ENCODE measurements at places on chromosomes 3 and 15.

DNA sequence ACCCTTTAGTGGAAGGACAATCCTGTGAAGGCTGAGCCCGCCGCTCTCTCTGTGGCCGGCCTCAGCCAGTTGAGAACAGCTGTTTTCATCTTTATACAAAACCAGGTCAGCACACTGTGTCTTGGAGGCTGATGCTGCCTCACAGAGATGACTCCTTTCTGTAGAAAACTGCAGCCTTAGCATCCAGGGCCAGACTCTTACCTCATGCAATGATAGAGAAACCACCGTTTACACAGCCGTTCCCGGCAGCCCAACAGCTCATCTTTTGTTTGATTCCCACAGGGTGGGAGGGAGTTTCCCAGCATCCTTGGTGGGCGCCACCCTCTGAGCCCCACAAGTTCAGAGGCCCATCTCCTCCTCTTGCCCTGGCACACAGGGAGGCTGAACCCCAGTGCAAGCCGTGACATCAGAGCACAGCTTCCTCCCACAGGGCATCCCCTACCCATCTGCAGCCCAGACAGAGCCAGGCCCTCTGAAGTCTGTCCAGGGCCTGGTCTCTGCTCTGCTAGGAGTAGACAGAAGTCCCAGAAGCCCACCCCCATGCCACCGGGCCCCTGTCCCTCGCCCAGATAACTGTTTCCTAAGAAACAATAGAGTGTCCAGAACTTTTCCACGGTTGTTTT lies 105.0 kb downstream of the LRRK1 start:
- peak; percentile 81 for DNase-seq

- DNase-seq, result no peak
Observed at GRCh38 chr15:101523560-101523940, 34.0 kb upstream of the PCSK6 start.

GRCh38 chr3:61580982-61581643 lies 19.7 kb downstream of the PTPRG start:
- no peak for DNase-seq

GRCh38 chr15:67156426-67156825 lies 91.0 kb downstream of the SMAD3 start:
- DNase-seq, result no peak

DNA sequence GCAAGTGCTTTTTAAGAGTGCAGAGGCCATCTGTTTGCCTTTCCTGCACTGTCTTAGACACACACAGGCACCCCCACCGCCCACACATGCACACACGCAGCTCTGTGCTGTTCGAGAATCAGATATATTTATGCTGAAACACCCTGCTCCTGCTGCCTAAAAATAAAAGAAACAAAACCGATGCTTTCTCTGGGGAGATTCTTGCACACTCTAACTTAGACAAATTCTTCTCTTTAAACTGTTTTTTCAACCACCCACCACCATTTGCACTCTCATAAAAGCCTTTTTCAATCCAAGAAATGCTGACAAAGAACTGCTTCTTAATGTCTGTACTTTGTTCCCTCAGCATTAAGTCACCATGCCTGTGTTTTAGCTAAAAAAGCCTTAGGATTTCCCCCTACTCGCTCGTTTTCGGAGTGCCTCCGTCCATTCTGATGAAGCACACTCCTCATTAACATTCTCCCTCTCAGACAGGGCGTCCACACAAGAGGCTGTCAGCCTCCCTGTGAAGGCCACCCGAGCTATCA lies 26.2 kb downstream of the SLC12A8 start:
- peak; percentile 49 for DNase-seq

DNA sequence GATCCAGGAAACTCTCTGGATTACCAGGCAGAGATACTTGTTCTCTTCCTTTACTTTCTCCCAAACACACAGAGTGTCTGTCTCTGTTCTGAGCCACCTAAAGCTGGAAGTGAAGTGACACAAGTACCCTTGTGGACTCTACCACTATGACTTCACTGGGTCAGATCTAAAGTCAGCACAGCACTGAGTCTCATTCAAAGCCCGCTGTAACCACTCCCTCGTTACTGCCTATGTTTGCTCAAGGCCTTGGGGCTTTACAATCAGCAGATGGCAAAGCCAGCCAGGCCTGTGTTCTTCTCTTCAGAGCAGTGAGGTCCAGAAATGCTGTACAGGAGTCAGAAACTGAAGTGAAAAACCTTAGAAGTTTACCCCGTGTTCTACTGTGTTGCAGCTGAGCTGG lies 588.3 kb upstream of the SEMA6D start:
- DNase-seq, result no peak

GRCh38 chr3:54966979-54967378 lies 39.1 kb upstream of the LRTM1 start:
- no peak for DNase-seq

GRCh38 chr15:89340573-89340972 lies 5.9 kb upstream of the POLG start:
- no peak for DNase-seq

GRCh38 chr15:31267161-31268107 lies 59.2 kb upstream of the KLF13 start:
- no peak for DNase-seq

DNA sequence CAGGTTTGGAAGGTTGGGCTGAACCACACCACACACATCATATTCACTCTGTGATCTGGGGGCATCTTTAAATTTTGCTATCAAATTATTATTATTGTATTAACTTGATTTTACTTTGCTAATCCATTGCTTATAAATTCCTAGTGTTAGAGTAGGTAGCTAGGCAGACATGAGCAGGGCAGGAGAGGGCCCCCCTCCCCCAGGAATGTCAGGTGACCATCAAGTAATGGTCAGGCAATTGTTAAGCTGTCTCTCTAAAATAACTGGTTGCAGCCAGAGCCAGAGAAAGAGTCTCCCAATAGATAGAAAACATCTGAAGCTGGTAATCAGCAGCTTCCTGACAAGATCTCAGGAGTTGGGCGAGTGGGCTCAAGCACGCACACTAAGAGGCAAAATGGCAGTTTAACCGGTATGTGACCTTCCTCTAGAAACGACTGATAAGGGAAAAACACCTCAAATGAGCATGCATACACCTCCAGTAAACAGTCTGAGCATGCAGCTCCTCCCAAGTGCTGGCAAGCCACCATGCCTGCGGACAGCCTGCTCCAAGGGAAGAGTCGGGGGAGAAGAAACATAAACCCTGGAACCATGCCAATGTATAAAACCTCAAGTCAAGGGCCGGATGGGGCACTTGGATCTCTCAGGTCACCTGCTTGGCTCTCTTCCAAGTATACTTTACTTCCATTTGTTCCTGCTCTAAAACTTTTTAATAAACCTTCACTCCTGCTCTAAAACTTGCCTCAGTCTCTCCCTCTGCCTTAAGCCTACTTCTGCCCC lies 3.1 kb upstream of the CXCR6 start:
- no peak for DNase-seq

Measured in astrocyte (in vitro differentiated cells and primary cell).